ENCODE measurements at places on chromosomes 3 and 15. TPM values are rescaled to one million over a fixed set of nuclear protein-coding genes. Genes with fewer than 3 reads are reported as not detected.

The CTXN2 gene
- total RNA-seq = not detected

The CELF6 gene
- total RNA-seq = 0.45 TPM

The NCEH1 gene
- 8.0 TPM for total RNA-seq

The SLC22A13 gene
- total RNA-seq = 1.0 TPM

The ANKRD63 gene
- total RNA-seq = not detected

The TOPAZ1 gene
- total RNA-seq = not detected

The SPSB4 gene
- total RNA-seq = not detected
